Cerebellum (tissue), 4 donors: ENCODE measurements at places on chromosomes 7 and 10. TPM values are rescaled to one million over a fixed set of nuclear protein-coding genes. Genes with fewer than 3 reads are reported as not detected.

CYP3A7 gene
- 0.45 TPM for total RNA-seq

GARIN1A gene
- total RNA-seq: 1.9 TPM

GTPBP10 gene
- 18.3 TPM for total RNA-seq

ATP6V0E2 gene
- 100 TPM for total RNA-seq

SEMA3E gene
- total RNA-seq: 5.5 TPM

NPFFR1 gene
- total RNA-seq: 0.54 TPM

- DNase-seq: no peak
These were observed 177.8 kb downstream of the CSTF2T start for GRCh38 chr10:51521605-51522004.

GRCh38 chr10:80567292-80567691 lies 29.6 kb downstream of the SH2D4B start:
- no peak for DNase-seq

GRCh38 chr10:16470747-16471146 lies 33.9 kb downstream of the PTER start:
- DNase-seq: no peak

GRCh38 chr7:10657201-10657600 lies 316.5 kb upstream of the PHF14 start:
- no peak for DNase-seq

- DNase-seq: no peak
These were observed 55.7 kb upstream of the EFCAB10 start for GRCh38 chr7:105636982-105637381.

- no peak for DNase-seq
These were observed 56.0 kb upstream of the COMTD1 start for GRCh38 chr10:75291805-75292204.

GRCh38 chr10:43336641-43337318 lies 34.7 kb upstream of the FXYD4 start:
- no peak for DNase-seq

DNA sequence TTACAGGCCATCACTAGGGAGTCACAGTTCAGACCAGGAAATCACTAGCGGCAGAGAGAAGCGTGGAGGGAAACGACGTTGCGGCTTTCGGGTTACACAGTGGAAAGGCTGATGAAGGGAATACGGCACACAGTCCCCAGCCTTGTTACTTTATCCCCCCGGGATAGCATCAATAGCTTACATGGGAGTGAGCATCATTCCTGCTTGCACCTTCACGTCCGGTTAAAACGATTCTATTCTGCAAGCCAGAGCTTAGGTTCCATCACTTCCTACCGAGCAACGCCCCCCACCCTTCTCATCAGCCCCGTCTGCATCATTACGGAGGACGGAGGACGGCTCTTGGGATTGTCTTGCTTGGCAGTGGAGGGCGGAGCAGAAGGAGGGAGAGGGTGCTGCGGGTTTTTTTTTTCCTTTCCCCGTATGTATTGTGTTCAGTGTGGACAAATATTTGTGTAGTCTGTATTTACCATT lies 124.9 kb downstream of the CLEC2L start:
- DNase-seq: no peak

DNA sequence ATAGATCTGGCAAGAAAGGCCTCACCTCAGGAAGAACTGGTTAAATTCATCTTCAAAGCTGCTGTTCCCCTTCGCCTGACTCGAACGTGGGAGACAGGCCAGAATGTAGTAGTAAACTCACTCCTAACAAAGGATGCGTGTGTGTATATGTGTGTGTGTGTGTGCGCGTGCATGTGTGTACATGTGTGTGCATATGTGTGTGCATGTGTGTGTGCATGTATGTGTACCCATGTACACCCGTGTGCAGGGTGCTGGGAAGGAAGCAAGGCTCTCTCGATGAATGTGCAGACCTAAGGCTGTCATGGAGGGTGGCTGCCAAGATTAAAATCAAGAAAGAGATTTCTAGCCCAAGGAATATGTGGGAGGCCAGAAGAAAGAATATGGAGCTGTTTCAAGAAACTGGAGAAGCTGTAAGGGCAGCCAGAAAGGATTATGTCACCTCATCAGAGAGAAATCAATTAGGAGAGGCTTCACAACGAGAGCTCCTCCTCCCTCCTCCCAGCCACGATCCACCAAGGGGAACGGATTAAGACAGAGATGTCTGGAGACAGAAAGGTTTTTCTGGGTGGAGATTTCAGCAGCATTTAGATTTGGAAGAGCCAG lies 34.0 kb upstream of the LBX1 start:
- DNase-seq: no peak
